GM23248 (cell line): ENCODE measurements at places on chromosomes 2 and 18. TPM values are rescaled to one million over a fixed set of nuclear protein-coding genes. Genes with fewer than 3 reads are reported as not detected.

The UCN gene
- total RNA-seq = not detected in 2 replicates

The CAPG gene
- total RNA-seq = 223 and 249 TPM in 2 replicates

The DIPK1C gene
- total RNA-seq = not detected in 2 replicates

The PLEK gene
- not detected in 2 replicates for total RNA-seq

The KIF1A gene
- total RNA-seq = under 0.01 TPM in 1 of 2 replicates, not detected in the other

The TRIM43 gene
- not detected in 2 replicates for total RNA-seq

The GAREM2 gene
- 1.8 and 2.5 TPM in 2 replicates for total RNA-seq

The MCM6 gene
- total RNA-seq = 13.7 and 16.4 TPM in 2 replicates

The PSTPIP2 gene
- total RNA-seq = 2.8 and 3.8 TPM in 2 replicates

The ZNF892 gene
- total RNA-seq = 1.9 and 3.0 TPM in 2 replicates

The SPATA3 gene
- not detected in 2 replicates for total RNA-seq

- no peak for DNase-seq
Observed at GRCh38 chr2:228988786-228989185, 282.3 kb downstream of the PID1 start.

DNA sequence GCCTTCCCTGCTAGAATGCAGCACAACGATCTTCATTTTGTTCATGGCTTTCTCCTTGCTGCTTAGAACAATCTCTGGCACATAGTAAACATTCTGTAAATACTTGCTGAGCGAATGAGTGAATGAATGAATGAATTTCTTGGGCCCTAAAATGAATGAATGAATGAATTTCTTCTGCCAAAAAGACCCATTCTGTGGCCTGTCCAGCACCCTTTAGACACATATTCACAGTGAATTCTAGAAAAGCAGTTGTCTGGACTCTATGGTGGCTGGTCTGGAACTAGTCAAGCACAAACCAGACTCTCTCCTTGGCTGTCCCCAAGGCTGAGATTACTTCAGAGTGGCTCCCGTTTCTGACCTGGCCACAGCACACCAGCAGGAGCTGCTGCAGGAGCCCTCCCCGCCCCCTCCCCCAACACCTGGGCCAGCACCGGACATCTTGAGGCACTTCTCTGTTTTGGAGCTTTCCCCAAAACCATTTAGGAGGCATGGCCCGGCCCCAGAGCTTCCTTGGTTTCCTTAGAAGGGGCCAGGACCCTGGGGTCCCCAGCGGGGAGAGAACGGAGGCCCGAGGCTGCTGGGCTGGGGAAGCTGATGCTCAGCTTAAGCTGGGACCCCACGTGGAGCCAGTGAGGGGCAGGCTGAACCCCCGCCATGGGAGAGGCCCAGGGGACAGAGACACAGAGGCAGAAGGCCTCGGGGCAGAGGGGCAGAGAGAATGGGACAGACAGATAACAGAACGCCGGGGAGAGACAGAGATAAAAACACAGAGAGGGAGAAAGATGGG is 159.0 kb downstream of the ZFP36L2 start:
- DNase-seq = no peak

- no peak for DNase-seq
Observed at GRCh38 chr2:161243905-161244304, 64.3 kb upstream of the PSMD14 start.

DNA sequence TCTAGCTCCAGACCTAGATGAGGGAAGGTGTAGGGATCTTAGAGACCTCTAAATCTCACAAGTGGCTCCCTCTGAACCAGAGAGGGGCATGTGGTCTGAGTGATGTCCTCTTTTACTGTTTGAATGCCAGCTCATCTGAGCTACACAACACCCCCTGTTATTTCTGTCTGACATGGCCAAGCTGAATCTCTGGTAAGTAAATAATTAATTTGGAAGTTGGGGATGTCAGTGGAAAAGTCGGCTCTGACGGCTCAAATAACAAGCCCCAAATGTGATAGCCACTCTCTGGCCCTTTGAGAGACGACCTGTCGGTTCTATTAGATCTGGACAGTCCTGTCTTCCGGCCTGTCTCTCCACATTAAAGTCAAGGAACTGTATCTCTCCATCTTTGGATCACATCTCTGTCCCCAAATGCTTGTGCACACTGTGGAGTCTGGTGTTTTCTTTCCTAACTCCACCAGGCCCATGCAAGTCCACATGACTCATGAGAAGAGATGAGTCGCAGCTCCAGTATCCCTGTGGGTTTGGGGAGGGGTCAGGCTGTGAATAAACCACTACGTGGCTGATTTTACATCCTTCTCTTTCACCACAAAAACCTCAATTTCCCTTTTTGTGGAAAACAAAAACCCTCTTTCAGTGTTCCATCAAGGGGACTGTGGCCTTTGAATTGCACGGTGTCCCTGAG is 52.5 kb downstream of the SETBP1 start:
- peak; percentile 95 for DNase-seq

GRCh38 chr2:214465363-214466146 is 54.7 kb downstream of the VWC2L start:
- peak; percentile 71 for DNase-seq

GRCh38 chr2:112493858-112494648 is 12.1 kb downstream of the TTL start:
- peak; percentile 92 for DNase-seq

DNA sequence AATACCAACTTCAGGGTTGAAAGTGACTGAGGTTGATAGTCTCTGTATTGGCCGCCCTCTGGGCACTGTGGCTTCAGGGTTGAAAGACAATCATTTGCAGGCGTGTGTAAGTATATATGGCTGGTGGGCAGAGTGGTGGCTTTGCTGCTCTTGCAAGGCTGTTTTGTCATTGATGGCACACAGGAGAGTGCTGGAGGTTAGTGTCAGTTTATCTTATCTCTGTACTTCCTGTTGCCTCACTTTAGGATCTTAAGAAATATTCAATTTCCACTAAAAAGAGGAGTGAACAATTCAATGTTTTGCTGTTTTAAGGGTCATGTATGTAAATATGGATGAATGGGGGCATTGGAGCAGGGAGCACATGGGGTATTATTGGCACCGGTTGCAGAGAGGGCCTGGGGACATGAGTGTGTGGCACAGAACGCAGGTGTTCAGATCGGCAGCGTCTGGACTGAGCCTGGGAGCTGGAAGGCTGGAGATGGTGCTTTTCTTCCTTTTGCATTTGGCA is 51.5 kb downstream of the NCK2 start:
- DNase-seq = no peak

GRCh38 chr2:233185963-233186362 is 65.5 kb upstream of the ATG16L1 start:
- DNase-seq = no peak

GRCh38 chr2:177036747-177037146 is 175.8 kb upstream of the HNRNPA3 start:
- no peak for DNase-seq

DNA sequence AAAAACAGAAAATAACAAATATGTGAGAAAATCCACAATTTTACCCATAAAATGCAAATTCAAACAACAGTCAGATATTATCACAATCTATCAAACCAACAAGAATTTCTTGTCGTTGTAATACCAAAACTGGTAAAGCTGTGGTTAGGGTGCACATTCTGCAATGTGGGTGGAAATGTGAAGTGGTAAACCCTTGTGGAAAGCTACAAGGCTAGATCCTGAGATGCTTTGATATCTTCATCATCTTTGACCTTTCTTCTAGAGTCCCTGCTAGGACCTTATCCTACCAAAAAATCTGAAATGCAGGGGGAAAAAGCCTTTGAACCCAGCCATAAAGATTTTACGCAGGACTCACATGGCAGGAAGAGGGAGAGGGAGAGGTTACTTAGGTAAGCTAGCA is 17.2 kb upstream of the ATG16L1 start:
- no peak for DNase-seq

DNA sequence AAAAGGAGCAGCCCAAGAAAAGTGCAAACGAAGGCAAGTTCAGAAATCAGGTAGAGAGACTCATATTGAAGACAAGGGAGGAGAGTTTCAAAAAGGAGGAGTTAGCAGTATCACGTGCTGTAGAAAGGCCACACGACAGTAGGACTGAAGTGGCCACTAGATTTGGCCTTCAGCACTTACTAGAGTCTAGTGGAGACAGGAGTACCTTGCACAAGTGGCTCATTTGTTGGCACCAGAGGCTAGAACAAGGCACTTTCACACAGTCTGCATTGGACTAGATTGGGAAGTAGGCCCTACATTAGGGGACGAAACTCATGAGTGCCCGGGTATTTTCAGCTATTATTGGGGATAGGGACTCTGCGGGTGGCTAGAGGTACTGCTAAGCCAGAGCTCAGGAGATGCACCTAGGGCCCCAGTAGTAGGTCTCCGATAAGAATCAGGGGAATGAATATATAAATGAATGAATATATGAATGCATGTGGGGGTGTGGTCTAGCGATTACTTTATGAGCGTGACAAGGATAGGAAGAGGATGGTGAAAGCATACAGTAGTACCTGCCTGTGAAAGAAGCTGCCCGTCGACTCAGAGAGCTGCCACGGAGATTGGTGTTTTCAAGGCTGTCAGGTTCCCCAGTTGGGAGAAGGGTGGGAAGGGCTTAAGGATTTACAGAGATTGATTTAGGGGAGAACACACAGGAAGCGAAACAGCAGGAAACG is 1.4 kb upstream of the NCOA1 start:
- no peak for DNase-seq

DNA sequence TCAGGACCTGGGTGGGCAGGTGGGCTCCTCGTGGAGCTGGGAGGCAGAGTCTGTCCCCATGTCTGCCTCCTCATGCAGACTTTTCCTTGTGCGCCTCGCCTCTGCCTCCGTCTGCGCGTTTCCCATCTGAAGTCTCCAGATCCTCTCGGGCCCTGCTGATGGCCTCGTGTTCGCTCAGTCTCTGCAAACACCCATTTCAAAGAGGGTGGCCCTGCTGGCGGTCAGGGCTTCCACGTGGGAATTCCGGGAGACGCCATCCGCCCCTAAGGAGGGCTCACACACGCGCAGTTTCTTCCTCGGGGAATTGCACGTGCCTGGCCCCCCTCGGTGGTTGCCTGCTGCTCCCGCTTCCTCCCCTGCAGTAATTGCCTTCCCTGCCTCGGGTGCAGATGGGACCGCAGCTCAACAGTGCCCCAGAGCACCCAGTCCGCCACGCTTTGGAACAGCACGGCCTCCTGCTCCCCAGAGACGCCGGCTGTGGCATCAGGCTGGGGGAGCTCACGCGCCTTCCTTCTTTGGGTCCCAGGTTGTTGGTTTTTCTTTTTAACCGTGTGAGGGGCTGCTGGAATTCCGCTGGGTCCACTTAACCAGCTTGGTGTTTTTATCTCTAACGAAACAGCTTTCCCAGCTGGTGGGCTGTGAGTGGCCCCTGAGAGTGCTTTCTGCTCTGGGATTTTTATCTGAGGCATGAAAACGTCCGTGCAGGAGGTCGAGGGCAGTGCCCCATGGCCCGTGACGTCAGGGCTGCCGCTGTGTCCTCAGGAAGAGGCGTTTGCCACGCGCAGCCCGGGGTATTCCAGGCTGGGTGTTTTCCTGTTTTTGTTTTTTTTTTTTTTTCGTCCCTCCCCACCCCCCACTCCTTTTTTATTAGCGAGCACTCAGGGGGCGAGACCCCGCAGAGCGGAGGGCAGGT is 16.1 kb downstream of the NFATC1 start:
- no peak for DNase-seq
